ENCODE measurements at places on chromosomes 5 and 9.

DNA sequence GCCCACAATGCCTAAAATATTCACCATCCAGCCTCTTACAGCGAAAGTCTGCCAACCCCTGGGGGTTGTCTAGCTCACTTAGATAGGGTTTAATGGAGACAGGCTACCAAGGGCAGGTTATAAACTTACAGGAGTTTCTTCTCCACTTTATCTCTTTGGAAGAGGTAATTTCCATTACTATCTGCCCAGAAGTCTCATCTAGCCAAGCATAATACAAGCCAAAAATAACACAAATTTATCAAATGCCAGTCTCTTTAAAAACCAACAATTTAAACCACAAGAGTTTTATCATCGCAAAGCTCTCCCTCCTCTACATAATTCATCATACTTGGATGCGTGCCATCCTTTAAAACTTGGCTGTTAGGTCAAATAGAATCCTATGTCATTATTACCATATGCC is 6.2 kb downstream of the RBM22 start:
- no peak for DNase-seq

- no peak for DNase-seq
Observed at GRCh38 chr9:31774571-31774970, 609.9 kb upstream of the ACO1 start.

GRCh38 chr5:153893817-153894216 is 144.9 kb downstream of the FAM114A2 start:
- DNase-seq = no peak

DNA sequence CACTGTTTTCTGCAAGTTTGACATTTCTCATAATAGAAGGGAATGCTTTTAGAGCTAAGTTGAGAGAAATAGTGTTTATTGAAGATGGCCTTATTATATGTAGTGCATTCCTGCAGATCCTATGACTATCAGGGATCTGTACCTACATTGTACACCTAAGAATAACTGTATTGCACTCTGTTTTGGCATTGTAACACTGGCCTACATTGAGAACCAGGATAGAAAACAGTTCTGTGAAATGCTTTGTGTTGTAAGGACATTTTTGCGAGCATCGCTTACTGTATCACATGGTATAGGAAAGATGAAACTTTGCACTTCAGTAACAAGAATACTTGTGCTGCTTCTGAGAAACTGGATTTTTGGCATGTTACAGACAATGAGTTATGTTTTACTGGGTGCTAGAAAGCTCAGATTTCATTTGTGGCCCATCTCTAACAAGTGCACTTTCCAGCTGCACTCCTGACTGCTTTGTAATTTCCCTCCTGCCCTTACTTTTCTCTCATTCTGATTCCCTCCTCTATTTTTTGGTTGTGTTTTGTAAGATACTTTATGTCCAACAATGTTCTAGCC is 30.6 kb downstream of the C9orf85 start:
- no peak for DNase-seq

- no peak for DNase-seq
Observed at GRCh38 chr9:81976351-81976750, 12.2 kb upstream of the SPATA31D1 start.

DNA sequence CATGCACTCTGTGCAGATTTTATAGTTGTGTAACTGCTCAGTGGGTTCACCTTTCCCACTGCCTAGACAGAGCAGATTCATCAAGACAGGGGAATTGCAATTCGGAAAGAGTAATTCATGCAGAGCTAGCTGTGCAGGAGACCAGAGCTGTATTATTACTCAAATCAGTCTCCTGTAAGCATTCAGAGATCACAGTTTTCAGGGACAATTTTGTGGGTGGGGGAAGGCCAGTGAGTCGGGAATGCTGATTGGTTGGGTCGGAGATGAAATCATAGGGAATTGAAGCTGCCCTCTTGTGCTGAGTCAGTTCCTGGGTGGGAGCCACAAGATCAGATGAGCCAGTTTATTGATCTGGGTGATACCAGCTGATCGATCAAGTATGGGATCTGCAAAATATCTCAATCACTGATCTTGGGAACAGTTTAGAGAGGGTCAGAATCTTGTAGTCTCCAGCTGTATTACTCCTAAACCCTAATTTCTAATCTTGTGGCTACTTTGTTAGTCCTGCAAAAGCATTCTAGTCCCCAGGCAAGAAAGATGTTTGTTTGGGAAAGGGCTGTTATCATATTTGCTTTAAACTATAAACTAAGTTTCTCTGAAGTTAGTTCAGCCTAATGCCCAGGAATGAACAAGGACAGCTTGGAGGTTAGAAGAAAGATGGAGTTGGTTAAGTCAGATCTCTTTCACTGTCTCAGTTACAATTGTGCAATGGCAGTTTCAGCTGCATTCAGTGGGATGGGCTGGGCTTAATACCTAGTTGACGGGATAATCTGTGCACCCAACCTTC is 12.7 kb upstream of the SVEP1 start:
- DNase-seq = no peak

- no peak for DNase-seq
Observed at GRCh38 chr5:315488-316209, 5.9 kb upstream of the AHRR start.

DNA sequence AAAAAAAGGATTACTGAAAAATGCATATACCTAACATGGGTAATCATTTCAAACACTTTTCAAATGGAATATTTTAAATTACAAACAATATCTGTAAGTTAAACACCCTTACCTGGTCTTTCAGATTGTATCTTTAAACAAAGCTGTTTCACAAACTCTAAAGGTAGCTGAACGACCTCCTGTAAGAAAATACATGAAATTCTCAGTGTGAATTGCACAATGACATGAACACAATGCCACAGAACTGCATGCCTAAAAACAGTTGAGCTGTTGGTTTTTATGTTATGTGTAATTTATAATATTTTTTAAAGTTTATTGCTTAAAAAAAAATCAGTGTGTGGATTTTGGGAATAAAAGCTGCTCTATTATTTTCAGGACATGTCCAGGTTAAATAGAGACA is 17.5 kb downstream of the IPPK start:
- DNase-seq = no peak

DNA sequence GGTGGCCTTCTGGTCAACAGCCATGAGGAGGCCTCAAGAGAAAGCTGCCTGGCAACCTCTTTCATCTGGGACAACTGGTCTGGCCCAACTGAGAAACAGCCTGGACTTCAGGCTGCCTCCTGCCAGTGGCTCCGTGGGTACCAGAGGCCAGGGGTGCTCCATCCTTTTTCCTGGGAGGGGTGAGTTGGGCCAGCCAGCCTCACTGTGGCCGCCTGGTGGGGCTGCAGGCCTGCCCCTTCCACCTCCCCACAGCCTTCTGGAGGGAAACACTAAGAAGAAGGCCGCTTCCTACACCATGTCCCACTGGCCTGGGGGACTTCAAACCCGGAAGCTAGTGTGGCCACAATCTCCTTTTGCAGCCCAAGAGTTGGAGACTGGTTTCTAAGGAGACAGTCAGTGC is 13.8 kb upstream of the NKD2 start:
- DNase-seq = peak; percentile 24

GRCh38 chr5:147966326-147966725 is 60.0 kb upstream of the C5orf46 start:
- DNase-seq = no peak

DNA sequence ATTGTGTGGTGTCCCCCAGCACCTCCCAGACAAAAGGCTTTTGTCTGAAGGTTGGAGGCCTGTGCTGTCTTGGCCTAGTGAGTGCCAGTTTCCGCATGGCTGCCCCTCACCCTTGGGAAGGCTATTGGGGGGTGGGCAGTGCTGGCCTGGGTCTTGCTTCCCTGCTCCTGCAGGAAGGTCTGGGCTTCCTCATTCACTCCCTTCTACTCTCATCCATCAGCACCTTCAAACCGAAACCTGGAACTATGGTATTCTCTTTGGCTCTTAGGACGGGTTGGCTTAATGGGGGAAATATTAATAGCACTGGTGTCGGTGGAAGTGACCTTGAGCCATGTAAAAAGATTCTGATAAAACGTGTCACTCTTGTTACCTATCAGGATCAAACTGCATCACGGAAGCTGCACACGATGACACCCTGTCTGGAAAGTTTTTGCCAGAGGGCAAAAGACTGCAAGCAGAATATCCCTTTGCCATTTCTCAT is 34.0 kb upstream of the GLRX start:
- DNase-seq = no peak
